ENCODE measurements at places on chromosomes 16 and 17. TPM values are rescaled to one million over a fixed set of nuclear protein-coding genes. Genes with fewer than 3 reads are reported as not detected.

SAP30BP gene
- 85.1 TPM for total RNA-seq

KCNJ18 gene
- total RNA-seq: not detected

PRSS36 gene
- 0.05 TPM for total RNA-seq

PYY gene
- total RNA-seq: not detected

CTRL gene
- total RNA-seq: 2.6 TPM

CTRB2 gene
- not detected for total RNA-seq

KATNIP gene
- 11.6 TPM for total RNA-seq

CDR2L gene
- total RNA-seq: 3.9 TPM

CCL13 gene
- not detected for total RNA-seq

CD300LG gene
- not detected for total RNA-seq

CMTM1 gene
- 1.1 TPM for total RNA-seq

PRSS33 gene
- total RNA-seq: 0.24 TPM

FOXC2 gene
- not detected for total RNA-seq

MT1A gene
- not detected for total RNA-seq

MMP28 gene
- not detected for total RNA-seq

FAM117A gene
- 6.3 TPM for total RNA-seq

NPIPB6 gene
- 0.55 TPM for total RNA-seq

SLC35B1 gene
- 91.6 TPM for total RNA-seq

CRYBA1 gene
- not detected for total RNA-seq

VPS9D1 gene
- 6.3 TPM for total RNA-seq

NFATC2IP gene
- total RNA-seq: 13.7 TPM

NDUFAF8 gene
- 171 TPM for total RNA-seq

GH2 gene
- total RNA-seq: not detected

DNASE1 gene
- 3.9 TPM for total RNA-seq

SLC43A2 gene
- 3.4 TPM for total RNA-seq

C16orf54 gene
- not detected for total RNA-seq

TLCD2 gene
- total RNA-seq: 2.0 TPM

GPR179 gene
- total RNA-seq: 0.05 TPM

ALOX15B gene
- 0.16 TPM for total RNA-seq

ENPP7 gene
- not detected for total RNA-seq
